ENCODE measurements at places on chromosomes 5 and 9. TPM values are rescaled to one million over a fixed set of nuclear protein-coding genes. Genes with fewer than 3 reads are reported as not detected.

GRCh38 chr5:172939611-172940267 lies 19.5 kb upstream of the RPL26L1 start:
- DNase-seq = no peak

DNA sequence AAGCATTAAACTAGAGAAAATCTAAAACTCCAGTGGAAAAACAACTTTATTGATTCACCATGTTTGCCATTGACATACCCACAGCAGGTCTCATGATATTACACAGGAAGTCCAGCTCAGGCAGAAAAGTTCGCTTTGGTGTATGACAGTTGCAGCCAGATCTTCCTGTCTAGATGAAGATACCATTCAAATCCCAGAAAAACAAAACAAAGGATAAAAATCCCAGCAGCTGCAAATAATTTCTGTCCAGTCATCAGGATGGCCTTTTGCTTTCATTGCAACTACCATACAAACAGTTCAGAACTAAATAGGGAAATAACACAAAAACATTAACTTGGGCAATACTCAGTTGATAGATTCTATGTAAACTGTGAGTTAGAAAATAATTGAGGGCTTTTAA lies 136.0 kb upstream of the NREP start:
- no peak for DNase-seq

Gene TXNDC8
- not detected for total RNA-seq

GRCh38 chr5:2900360-2900759 lies 148.9 kb upstream of the IRX2 start:
- no peak for DNase-seq

Gene SARDH
- total RNA-seq = 6.6 TPM

Gene ENTREP1
- total RNA-seq = 0.07 TPM

Gene ADAMTS12
- total RNA-seq = not detected

GRCh38 chr9:21317956-21318923 lies 13.1 kb upstream of the IFNA5 start:
- DNase-seq = peak; percentile 48

DNA sequence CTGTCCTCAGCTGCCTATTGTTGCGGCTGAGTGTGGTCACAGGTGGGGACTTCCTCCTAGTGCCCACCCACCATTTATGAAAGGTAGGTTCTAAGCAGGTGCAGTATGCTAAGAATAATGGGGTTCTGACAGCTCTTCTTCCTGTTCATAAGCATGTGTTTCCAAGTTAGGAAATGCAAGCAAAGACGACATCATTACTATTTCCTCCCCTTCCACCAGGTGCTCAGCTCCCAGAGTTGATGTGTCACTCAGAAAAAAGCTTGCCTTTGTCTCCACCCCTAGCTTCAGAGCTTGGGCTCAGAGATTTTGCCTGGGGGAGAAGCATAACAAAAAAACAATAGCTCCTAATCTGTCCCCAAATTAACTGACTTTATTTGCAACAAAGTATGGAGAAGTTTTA lies 1076.7 kb downstream of the NR2F1-AS1 start:
- no peak for DNase-seq

- DNase-seq = peak; percentile 22
Observed at GRCh38 chr9:99103901-99104458, 933 bp upstream of the TGFBR1 start.

GRCh38 chr5:18394443-18394804 lies 760.2 kb downstream of the TAF11L14 start:
- DNase-seq = no peak

Gene LCNL1
- total RNA-seq = not detected

Gene TMEM245
- 23.0 TPM for total RNA-seq

DNA sequence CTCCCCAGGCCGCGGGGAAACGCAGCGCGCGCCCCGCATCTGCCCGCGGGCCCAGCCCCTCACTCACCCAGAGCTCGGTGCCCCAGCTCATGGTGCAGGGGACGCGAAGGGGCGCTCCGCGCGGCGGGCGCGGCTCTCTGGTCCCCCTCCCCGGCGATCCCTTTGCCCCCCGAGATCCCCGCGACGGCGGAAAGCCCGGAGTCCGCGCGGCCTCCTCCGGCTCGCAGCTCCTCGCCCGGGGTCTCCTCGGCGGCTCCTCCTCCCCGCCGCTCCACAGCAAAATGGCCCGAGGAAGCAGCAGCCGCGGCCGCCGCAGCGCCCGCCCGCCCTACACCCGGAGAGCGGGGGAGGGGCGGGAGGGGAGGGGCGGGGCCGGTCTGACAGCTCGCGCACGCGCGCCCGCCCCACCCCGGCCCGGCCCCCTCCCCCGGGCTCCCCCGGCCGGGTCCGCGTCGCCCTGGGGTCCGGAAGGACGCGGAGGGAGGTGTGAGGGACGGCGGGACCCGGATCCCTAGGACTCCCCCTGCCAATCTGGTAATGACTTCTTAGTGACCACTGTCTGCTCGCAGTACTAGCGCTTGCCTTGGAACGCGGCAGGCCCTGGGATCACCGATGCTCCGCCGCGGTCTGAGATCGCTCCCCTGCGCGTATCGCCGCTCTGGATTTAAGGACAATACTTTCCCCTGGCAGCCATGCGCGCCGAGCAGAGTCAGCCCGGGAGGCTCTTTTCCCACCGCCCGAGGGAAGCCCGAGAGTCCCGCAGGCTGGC lies at the start of gene FNBP1:
Gene FNBP1 (minus strand): TSS at position 305 of the 769 bp plus-strand sequence. CDS start 214 bp downstream, at position 91.
- DNase-seq = peak; percentile 86

Gene SMIM33
- total RNA-seq = 1.5 TPM

DNA sequence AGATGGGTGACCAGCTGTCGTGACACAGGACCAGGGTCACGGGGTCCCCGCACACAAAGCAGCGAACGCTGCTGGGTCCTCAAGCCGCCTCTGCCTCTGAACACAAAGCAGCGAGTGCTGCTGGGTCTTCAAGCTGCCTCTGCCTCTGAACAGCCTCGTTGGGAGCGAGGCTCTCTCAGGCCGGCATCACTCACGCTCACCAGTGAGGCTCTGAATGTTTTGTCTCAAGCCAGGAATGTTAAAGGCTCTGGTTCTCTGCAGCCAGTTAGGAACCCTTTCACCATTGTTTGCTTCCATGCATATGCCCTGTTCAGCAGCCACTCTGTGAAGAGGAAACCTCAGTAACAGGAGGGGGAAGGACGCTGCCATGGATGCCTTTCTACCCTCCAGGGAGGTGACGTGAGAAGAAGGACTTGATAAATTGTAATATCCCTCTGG lies 82.7 kb upstream of the TAF11L2 start:
- no peak for DNase-seq

- peak; percentile 2 for DNase-seq
Observed at GRCh38 chr9:89853931-89854330, 249.1 kb downstream of the GADD45G start.

- no peak for DNase-seq
Observed at GRCh38 chr9:116234081-116234480, 80.5 kb downstream of the PAPPA start.

- DNase-seq = no peak
Observed at GRCh38 chr9:38022995-38023394, 46.0 kb downstream of the SHB start.

- DNase-seq = peak; percentile 22
Observed at GRCh38 chr9:97059626-97060025, 20.7 kb upstream of the CTSV start.

Gene DMGDH
- total RNA-seq = 1.7 TPM

DNA sequence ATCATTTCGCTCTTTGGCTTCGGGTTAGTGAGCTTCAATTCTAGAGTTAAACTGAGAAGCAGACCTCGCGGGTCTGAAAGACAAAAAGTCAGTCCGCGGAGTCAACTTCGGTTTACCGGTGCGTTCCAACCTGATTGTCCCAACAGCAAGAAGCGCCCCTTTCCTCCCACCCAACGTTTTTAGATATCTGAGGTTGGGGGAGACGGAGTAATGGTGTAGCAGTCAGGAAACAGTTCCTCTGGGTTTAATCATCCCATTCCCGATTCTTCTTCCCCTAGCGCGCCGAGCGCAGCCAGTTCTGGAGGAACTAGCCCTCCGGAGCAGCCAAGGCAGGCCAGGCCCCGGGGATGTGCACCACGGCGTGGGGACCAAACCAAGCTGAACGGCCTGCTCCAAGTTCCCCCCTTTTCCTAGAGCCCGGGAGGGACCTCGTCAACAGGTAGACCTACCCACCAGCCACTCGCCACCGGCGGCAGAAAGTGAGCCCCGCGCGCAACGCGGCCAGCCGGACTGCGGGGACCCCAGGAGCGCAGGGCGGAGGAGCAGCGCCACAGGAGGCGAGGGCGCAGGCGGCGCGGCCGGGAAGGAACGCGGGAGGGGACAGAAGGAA lies 622 bp upstream of the ISL1 start:
- no peak for DNase-seq

GRCh38 chr9:71295928-71296327 lies 174.5 kb upstream of the TRPM3 start:
- DNase-seq = no peak

DNA sequence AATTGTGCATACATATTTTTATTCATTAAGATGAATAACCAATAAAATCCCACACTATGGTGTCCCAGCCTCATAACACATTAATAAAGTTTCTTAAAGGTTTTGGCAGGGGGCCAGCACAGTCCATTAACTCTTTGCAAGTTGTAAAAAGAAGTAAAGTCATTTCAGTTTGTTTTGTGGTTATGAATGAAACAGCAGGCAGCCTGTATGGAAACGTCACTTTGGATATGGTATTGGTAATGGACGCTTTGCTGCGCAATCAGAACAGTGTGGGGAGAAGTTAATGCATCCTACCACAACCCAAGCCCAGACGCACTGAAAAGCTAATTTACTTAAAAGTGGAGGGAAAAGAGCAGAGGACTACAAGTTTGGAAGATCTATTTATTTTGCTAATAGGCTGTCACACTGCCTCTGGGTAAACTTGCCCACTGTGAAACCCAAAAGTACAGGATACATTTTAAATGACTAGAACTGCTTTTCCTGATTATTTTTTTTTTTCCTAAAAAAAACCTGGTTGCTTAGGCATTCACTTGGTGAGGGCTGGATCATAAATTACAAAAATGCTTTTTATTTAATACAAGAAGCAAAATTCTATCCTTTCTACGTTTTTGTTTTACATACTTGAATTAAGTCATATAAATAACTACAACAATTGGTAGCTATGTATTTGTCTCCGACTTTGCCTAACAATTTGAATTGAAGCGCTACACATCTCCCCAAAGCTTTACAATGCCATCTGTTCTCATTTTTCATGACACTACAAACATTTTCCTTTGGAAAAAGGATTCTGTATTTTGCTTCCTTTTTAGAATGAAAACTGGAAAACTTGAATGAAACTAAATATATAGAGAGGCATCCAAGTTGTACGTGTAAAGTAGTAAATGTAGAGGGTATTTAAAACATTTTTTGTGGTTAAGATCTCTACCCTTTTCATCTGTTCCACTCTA lies 104.3 kb downstream of the NFIB start:
- DNase-seq = no peak

- no peak for DNase-seq
Observed at GRCh38 chr5:76953551-76954382, 922 bp downstream of the CRHBP start.

DNA sequence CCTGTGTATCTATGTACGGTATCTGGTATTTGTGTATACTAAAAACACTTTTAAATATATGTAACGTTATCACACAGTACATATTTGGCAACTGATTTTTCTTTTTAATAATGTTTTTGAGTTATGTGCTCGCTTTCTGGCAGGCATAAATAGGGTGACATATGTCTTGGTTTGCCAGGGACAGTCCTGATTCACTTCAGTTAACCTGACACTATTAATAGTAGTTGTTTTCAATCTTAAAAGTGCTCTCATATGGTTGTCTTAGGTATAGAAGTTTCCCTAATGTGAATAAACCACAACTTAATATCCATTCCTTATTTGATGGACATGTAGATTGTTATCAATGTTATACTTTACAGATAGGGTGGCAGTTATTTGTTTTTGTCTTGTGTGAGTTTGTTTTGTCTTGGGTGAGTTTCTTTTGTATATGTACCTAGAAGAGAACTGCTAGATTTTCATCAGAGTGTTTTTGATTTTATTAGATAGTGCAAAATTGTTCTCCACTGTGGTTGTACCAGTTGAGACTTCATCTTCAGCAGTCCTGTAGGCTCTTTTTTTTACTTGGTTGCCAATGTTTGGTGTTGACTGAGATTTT lies 7.9 kb downstream of the G3BP1 start:
- no peak for DNase-seq

Gene DCTN3
- 85.3 TPM for total RNA-seq

DNA sequence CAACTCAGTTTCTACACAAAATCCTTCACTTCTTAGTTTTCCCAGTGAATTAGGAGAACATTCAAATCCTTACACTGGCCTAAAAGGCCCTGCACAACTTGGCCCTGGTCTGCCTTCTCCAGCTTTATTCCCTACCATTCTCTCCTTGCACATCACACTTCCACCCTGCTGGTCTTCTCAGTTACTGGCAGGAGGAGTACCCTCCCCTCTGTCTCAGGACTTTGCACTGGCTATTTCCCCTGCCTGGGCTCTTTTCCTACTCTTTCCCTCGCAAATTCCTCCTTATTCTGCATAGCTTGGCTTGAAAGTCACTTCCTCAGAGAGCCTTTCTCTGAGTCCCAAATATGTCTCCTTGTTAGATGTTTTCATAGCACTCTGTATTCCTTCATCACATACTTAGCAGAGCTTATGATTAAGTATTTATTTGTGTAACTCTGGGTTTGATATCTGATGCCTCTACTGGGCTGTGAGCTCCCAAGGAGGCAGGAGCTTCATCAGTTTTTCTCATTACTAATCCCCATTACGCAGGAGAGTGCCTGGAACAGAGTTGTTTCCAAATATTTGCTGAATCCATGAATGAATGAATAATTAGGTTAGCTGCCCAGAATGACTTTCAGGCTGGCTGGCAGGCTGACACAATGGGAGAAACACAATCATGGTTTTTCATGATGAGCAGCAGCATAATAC lies 159.8 kb upstream of the KLF9 start:
- no peak for DNase-seq

Gene FAM221B
- total RNA-seq = not detected

Gene ACOT12
- not detected for total RNA-seq

DNA sequence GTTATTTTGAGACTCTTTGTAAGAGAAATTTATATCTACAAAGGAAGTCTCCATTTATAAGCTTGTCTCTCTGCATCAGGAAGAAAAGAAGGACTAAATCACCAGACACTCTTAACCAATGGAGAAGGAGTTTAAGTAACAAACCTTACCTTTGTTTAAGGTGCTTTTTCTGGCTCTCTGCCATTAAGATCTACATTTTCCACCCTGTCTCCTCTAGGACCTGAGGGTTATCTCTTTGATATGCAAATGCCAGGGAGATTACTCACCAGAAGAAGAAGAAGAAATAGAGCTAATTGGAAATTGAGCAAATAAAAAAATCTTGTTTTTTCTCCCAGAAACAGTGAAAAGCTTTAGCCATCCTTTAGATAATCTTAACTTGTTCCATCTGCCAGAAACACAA lies 60.9 kb downstream of the CDKN2A start:
- DNase-seq = no peak

GRCh38 chr9:108547411-108548135 lies 308.2 kb downstream of the ACTL7B start:
- no peak for DNase-seq

- no peak for DNase-seq
Observed at GRCh38 chr9:96040591-96041461, 165.3 kb downstream of the ERCC6L2 start.

- DNase-seq = peak; percentile 7
Observed at GRCh38 chr5:548256-548655, 24.0 kb upstream of the SLC9A3 start.

Gene ZCCHC10
- 22.6 TPM for total RNA-seq

Data from activated CD4-positive, alpha-beta memory T cell treated with anti-CD3 and anti-CD28 coated beads for 36 hours (primary cell).